ENCODE measurements at places on chromosomes 2 and 18. TPM values are rescaled to one million over a fixed set of nuclear protein-coding genes. Genes with fewer than 3 reads are reported as not detected.

DNA sequence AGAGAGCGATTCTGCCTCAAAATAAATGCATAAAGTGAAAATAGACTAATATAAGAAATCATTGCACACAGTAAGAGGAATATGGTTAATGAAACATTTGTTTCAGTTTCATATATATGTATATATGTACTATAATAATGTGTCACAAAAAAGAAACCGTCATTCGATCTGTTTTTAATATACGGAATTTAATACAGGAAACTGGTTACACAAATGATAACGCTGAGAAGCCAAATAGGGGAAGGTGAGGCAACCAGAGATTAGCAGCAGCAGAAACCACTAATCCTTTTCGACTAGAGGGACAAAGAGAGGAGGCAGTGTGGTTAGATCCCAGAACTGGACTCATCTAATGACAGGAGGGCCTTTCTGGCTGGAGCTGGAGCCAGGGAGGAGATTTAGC lies 64.2 kb upstream of the GREB1L start:
- H3K4me3 ChIP-seq: no peak overlapping the region
- H3K27ac ChIP-seq: no peak overlapping the region
- no peaks in the 10 kb centered on the region for H3K27me3 ChIP-seq
- H3K36me3 ChIP-seq: no peaks in the 10 kb centered on the region

GRCh38 chr2:218898109-218898878 lies 17.6 kb downstream of the WNT10A start:
- peaks cover 16% of the 10 kb centered on the region for H3K27me3 ChIP-seq
- no peaks in the 10 kb centered on the region for H3K36me3 ChIP-seq
- H3K4me1 ChIP-seq: peaks cover 43% of the 10 kb centered on the region
- peak; percentile 88 for DNase-seq

DYSF gene
- not detected for total RNA-seq

- DNase-seq: no peak
- H3K4me3 ChIP-seq: no peak overlapping the region
- H3K27ac ChIP-seq: no peak overlapping the region
Observed at GRCh38 chr2:158994920-158995676, 26.7 kb downstream of the TANC1 start.

DNA sequence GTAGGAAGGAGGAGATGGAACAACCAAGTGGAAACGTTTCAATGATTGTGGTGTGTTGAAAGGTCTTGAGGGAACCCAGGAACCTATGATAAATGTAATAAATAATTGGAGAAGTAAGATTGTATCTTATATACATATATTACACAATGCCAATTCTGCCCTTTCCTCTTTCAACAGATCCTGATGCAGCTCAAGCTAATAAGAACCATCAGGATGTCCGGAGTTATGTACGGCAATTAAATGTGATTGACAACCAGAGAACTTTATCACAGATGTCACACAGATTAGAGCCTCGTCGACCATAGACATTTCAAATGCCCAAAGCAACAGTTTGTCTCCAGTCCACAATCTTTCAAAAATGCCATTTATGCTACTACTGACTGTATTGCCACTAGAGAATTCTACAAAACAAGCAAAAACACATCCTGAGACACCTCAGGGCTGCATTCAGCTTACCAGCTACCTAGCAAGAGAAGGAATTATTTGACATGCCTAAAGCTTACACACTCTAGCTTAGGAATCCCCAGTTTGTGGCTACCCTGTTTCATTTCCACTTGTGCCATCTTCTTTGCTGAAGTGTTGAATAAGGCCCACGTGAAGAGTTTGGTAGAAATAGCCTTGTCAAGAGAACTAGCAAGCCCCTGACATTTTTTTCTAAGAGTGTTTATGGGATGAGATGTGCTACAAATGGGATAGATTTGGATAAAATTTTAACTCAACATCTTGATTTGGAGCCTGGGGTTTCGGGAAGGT lies 24.0 kb upstream of the MAP3K20 start:
- H3K36me3 ChIP-seq: no peaks in the 10 kb centered on the region
- no peak overlapping the region for H3K4me3 ChIP-seq
- DNase-seq: no peak

IL1RN gene
- total RNA-seq: 10.5 TPM

Data from activated CD4-positive, alpha-beta memory T cell treated with anti-CD3 and anti-CD28 coated beads for 36 hours (primary cell).